ENCODE measurements at places on chromosomes 1 and 21.

GRCh38 chr1:207055386-207056001, 2.4 kb downstream of the PFKFB2 start:
- no peak for DNase-seq

GRCh38 chr1:33348676-33349080, 27.8 kb upstream of the A3GALT2 start:
- DNase-seq: no peak

DNA sequence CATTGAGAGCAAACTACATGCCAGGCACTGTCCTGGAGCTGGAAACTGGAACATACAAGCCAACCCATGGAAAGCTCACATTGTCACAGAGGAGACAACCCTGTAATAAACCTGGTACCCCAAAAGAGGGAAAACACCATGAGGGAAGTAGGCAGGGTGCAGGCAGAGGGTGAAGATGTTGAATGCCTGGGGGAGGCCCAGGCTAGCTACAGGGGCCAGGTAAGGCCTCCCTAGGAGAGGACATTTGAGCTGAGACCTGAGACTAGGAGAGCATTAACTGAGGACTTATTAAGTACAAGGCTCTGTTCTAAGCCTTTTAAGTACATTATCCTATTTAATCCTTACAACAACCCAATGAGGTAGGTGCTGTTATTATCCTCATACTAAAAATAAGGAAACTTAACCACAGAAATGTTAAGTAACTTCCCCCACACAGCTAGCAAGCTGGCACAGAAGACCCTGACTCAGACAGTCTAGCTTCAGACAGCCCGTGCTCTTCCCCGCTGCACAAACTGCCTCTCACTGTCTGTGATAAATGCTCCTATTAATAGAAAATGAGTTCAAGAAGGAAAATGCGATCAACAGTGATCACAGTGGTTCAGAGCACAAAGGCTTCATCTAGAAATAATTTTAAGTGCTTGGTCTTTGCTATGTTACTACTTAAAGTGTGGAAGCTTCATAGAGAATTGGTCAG, 41.8 kb downstream of the ZNF281 start:
- DNase-seq: peak; percentile 97

DNA sequence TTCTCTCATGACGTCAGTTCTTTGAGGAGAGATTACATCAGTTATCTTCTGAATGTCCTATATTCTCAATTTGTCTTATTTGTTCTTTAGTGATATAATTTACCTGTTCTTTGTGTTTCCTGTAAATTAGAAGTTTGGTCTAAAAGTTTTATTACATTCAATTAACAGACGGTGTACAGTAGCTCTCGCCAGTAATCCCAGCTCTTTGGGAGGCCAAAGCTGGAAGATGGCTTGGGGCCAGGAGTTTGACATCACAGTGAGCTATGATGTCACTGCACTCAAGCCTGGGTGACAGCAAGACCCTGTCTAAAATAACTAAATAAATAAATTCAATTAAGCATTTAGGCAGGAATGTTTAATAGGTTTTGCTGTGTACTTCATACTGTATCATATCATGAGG, 25.3 kb upstream of the IPP start:
- DNase-seq: no peak

GRCh38 chr21:46172863-46173528, 11.3 kb downstream of the SPATC1L start:
- no peak for DNase-seq
